ENCODE measurements at places on chromosomes 2 and 18.

DNA sequence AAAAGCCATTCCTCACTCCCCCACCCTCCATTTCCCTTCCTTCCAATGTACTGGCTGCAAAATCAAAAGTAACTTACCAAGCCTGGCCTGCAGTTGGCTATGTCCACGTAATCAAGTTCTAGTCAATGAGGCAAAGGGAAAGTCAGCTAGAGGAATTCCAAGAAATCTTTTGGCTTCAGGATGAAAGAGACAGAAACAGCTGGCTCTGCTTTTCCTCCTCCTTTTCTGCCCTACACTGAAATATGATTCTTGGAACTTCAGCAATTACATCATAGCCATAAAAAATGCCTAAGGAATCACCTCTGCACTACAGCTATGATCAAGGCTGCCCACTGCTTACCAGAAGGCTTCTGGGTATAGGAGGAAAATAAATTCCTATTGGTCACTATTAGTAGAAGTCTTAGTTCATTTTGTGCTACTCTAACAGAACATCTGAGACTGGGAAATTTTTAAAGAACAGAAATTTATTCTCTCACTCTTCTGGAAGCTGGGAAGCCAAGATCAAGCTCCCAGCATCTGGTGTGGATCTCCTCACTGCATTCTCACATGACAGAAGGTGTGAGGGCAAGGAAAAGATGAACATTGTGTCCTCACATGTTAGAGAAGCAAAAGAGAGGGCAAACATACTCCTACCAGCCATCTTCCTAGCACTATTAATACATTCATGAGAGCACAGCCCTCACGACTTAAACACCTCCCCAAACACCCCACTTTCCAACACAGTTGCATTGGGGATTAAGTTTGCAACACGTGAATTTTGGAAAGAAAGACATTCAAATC is 219.9 kb downstream of the TMX3 start:
- no peak for DNase-seq

- DNase-seq: no peak
Measured at GRCh38 chr2:18500333-18500732, 60.1 kb downstream of the RDH14 start.

DNA sequence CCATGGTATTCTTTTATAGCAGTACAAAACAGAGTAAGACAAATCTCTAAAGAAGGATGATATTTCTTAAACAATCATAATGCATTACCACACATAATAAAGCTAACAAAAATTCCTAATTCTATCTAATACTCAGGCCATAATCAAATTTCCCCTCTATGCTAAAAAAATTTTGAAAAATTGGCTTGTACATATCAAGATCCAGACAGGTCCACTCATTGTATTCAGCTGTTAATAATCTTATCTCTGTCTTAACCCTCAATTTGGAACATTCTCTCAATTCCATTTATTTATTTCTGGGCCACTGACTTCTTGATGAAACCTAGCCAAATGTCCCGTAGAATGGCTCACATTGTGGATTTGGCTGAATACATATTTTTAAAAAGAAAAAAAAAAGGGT is 59.1 kb upstream of the PAX3 start:
- DNase-seq: no peak

- no peak for DNase-seq
Measured at GRCh38 chr2:166610913-166611305, 116.9 kb upstream of the SCN7A start.

DNA sequence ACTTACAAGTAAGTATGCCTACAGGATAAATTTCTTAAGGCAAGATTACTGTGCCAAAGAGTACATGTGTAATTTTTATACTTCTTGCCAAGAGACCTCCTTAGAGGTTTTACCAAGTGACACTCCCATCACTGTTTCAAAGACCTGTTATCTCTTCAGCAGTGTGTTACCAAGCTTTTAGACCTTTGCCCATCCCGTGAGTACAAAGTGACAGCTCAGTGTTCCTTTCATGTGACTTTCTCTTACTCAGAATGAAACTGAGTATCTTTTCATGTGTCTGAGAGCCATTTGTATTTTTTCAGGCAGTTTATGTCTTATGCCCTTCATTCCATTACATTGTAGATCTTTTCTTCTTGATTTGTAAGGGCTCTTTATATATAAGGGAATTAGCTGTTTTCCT is 287.5 kb upstream of the SALL3 start:
- no peak for DNase-seq

- DNase-seq: no peak
Measured at GRCh38 chr2:28345619-28346018, 47.0 kb upstream of the FOSL2 start.

GRCh38 chr2:217799563-217800432 is 203.0 kb downstream of the TNS1 start:
- DNase-seq: no peak

- DNase-seq: no peak
Measured at GRCh38 chr2:149513461-149513860, 74.1 kb downstream of the MMADHC start.

DNA sequence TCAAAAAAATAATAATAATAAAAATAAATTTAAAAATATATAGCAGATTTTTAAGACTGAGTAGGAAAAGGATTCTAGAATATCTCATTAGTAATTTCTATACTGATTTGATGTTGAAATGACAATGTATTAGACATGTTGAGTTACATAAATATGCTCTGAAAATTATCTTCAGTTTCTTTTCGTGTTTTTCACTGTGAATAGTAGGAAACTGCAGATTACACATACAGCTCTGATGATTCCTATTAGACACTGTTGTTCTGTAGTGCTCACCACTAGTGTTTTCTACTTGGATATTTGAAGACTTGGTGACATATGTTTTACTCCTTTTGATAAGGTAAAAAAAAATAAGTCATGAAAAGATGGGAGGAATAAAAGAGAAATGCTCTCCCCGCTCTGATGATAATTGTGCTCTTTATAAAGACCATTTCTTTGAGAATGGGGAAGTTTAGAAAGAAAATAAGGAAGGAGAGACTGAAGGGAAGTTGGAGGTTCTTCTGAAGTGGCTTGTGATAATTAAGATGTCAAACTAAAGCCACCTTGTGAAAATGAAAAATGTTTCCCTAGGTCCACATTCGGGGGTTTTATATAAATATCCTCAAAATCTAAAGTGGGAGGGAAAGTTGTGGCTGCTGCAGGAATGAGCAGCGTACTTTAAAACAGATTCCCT is 52.9 kb downstream of the SLC9A2 start:
- DNase-seq: no peak

DNA sequence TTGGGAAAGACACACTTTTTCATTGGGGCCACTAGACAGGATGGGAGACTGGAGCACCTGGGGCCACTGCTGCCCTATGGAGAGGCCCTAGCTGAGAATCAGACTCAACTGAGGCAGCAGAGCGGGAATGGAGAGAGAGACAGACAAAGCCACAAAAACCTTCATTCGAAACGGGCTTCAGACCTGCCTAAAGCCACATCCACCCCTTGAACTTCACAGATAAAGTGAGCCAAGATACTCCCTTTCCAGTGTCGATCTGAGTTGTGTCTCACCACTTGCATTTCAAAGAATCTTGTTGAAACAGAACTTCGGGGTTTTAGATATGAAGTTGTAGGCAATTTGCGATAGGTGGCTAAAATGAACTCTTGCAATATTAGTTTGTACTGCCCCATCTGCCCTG is 11.3 kb upstream of the LDLRAD4 start:
- no peak for DNase-seq

DNA sequence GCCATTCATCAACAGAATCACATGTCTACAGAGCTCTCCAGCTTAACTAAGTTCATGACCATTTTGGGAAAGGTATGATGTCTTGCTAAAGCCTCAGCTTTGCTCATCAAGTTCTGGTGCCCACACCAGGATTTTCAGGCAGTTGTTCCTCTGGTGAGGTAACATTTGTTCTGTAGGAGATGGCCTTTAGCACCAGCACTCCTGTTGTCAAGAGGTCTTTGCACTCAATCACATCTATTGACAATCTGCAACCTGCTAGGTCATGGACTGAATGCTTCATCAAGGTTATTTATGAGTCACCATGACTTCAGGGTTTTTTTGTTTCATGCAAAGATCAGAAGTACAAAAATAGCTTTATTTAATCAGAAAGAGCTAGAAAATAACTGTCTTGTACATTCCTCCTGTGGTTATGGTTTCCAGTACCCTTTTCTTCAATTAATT is 36.6 kb upstream of the VIT start:
- no peak for DNase-seq

DNA sequence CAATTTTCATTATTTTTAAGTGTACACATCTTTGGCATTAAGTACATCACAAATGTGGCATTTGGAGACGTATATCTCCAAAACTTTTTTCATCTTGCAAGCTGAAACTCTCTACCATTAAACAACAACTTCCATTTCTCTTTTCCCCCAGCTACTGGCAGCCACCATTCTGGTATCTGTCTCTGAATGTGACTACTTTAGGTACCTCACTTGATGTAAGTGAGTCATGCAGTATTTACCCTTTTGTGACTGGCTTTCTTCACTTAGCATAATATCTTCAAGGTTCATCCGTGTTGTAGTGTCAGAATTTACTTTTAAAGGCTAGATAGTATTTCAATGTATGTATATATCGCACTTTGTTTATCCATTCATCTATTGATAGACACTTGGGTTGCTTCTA is 17.0 kb downstream of the BABAM2 start:
- no peak for DNase-seq

GRCh38 chr2:98390571-98391476 is 44.6 kb downstream of the CNGA3 start:
- DNase-seq: no peak

DNA sequence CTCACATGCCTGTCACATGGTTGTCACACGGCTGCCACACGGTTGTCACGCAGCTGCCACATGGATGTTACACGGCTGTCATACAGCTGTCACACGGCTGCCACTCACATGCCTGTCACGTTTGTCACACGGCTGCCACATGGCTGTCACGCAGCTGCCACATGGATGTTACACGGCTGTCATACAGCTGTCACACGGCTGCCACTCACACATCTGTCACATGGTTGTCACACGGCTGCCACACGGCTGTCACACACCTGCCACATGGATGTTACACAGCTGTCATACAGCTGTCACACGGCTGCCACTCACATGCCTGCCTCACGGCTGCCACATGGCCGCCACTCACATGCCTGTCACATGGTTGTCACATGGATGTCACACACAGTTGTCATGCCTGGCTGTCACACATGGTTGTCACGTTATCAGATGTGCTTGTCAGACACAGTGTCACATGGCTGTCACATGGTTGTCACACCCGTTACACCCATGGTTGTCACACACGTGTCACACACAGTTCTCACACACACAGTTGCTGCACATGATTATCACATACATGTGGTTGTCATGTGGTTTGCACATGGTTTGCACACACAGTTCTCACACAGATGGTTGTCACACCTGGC is 19.4 kb downstream of the KCNG2 start:
- DNase-seq: no peak

DNA sequence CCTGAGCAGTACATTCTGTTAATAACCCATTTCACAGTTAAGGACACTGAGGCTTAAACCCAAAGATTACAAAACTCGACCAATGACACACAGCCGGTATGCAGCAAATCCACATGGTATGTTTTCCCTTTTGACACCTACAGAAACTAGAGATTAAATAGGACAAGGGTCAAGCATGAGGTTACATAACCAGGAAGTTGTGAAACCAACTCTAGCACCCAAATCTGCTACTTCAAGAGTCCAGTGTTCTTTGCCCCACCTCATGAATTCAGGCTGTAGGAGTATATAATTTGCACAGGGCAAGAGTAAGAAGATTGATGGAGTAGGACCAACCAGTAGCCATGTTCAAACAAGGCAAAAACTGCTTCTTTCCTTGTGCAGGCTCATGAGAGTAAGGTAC is 249.8 kb downstream of the BCL11A start:
- DNase-seq: no peak

- DNase-seq: no peak
Measured at GRCh38 chr2:77484026-77484425, 38.1 kb downstream of the LRRTM4 start.

- no peak for DNase-seq
Measured at GRCh38 chr18:75783566-75784281, 356.2 kb upstream of the SMIM21 start.

DNA sequence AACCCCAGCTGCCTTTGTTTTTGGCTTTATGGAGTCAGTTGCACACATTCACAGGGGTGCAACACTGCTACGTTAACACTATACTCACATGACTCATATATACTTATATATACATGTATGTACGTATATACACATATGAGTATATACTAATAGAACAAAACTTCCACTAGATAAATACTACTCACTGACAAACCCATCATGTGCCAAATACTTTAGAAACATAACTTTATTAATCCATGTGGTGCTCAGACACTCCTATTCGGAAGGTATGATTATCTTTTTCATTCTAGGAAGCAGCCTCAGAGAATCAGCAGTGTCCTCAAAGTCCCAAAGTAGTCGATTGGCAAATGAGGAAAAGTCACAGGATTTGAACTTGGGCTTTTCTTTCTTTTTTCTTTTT is 7.9 kb downstream of the PMAIP1 start:
- no peak for DNase-seq

GRCh38 chr18:59719544-59720181 is 22.4 kb upstream of the CCBE1 start:
- DNase-seq: no peak

DNA sequence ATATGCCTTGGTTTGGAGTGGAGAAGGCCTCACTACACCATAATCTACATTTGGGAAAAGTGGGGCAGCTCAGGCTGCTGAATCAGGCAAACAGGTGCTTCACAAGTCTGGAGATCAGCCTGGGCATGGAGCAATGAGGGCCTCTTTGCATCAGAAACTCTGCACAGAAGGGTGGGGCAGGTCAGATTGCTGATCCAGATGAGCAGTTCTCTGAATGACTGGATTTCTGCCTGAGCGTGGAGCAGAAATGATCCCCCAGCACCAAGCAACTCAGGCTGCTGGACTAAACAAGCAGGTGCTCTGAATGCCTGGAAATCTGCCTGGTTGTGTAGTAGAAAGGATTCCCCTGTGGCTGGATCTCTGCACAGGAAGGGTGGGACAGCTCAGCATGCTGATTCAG is 605.3 kb upstream of the ZNF804A start:
- no peak for DNase-seq

DNA sequence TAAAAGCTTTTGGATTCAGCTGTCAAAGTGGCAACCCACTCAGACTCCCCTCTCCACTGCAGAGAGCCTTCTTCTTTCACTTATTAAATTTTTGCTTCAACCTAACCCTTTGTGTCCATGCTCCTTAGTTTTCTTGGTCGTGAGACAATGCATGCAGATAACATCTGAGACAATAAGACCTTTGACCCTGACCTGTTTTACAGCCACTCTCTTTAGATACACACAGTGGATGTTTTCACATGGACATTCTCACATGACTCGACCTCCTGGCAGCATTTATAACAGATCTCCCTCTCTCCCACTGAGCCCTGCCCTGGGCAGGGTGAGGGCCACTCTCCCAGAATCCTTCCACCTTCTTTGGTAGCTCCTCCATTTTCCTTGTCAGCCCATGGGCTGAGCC is 30.4 kb upstream of the IL36G start:
- no peak for DNase-seq
